ENCODE measurements at places on chromosomes 16 and 17.

- DNase-seq: no peak
Measured at GRCh38 chr16:3542601-3543373, 34.4 kb downstream of the NLRC3 start.

- DNase-seq: no peak
Measured at GRCh38 chr17:16314859-16315258, 38.4 kb downstream of the CENPV start.

DNA sequence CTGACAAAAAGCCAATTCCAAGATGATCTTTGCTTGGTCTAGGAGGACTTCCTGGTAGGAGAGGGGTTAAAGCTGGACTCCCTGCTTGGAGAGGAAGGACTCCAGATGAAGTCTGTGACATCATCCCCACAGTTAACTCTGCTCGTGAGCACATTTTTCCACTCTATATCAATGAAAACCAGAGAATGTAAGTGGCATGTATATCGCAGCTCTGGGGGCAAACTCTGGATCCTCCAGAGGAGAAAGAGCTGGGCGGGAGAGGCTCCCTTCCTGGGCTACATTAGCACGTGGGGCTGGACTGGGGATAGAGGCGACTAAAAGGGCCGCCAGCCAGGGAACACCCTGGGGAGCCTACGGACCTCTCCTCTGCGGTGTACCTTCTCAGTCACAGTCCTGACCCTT is 34.1 kb downstream of the HIC1 start:
- no peak for DNase-seq

GRCh38 chr16:87780385-87780989 is 14.7 kb upstream of the KLHDC4 start:
- peak; percentile 52 for DNase-seq

GRCh38 chr16:69328854-69329316 is 1.5 kb downstream of the PDF start:
- DNase-seq: no peak

- DNase-seq: no peak
Measured at GRCh38 chr16:88642881-88643643, 4.7 kb downstream of the IL17C start.

GRCh38 chr17:50170662-50171370 is 5.0 kb downstream of the SGCA start:
- no peak for DNase-seq

- DNase-seq: no peak
Measured at GRCh38 chr17:36849871-36850348, 87.4 kb upstream of the LHX1 start.

DNA sequence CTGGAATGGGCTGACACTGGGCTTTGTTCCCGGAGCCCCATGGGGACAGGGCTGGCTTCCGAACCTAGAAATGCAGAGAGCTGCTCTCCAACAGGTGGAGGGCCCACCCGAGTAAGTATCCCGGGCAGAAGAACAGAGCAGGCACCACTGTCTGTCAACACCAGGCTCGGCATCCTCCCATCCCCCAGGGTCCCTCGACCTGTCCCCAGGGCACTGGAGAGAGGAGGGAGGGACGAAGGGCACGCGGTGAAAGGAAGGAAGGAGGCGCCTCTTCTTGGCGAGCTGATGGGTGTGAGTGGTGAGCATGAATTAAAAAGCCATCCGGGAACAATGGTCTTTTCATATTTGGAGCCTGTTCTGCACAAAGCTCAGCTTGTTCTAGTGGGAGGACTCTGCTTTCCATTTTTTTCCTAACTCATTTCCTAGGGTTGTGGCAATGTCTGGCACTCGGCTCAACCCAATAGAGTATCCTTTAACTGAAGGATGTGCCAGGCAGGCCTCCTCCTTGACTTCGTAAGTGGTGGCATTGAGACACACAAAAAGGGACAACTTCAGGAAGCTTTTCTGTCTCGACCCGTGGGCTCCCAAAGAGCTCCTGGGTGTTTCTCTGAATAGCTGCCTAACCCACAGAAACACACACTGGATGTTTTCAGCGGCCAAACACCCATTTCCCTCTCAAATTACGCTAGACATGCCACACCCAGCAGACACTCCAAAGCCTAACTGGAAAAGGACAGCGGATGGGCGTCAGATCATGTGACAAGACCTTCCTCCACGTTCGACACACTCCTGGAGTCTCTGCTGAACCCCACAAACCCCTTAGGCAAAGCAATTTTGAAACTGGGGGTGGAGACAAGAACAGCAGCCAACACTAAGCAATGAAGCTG is 47.7 kb downstream of the ZFHX3 start:
- DNase-seq: no peak

GRCh38 chr16:73240920-73241319 is 193.0 kb upstream of the ZFHX3 start:
- no peak for DNase-seq

Data from CD4-positive, alpha-beta T cell treated with Interferon alpha-2 for 1 hour (primary cell).